ENCODE measurements at places on chromosomes 1 and 21. TPM values are rescaled to one million over a fixed set of nuclear protein-coding genes. Genes with fewer than 3 reads are reported as not detected.

SPRR3 gene
- 1.6 TPM for total RNA-seq

BEND5 gene
- 18.2 TPM for total RNA-seq

SIPA1L2 gene
- total RNA-seq, result 36.7 TPM

LAPTM5 gene
- total RNA-seq, result 3.9 TPM

TAF12 gene
- total RNA-seq, result 20.1 TPM

HES3 gene
- not detected for total RNA-seq

TAF5L gene
- total RNA-seq, result 28.2 TPM

AMY1C gene
- not detected for total RNA-seq

ATP6V1G3 gene
- total RNA-seq, result not detected

GPA33 gene
- not detected for total RNA-seq

HSD3B2 gene
- not detected for total RNA-seq

KLF17 gene
- total RNA-seq, result 0.31 TPM

MRPL24 gene
- 10.6 TPM for total RNA-seq

HPCA gene
- 44.0 TPM for total RNA-seq

OR2W3 gene
- 1.6 TPM for total RNA-seq

GABRD gene
- 0.62 TPM for total RNA-seq

CHIA gene
- not detected for total RNA-seq

OR2L2 gene
- total RNA-seq, result 1.4 TPM

LRRC71 gene
- 0.16 TPM for total RNA-seq

FAM72B gene
- 1.7 TPM for total RNA-seq

HES4 gene
- 15.1 TPM for total RNA-seq

KANK4 gene
- 0.47 TPM for total RNA-seq

FMO3 gene
- total RNA-seq, result not detected

GUCA2A gene
- total RNA-seq, result not detected

ZYG11A gene
- total RNA-seq, result 0.47 TPM

LENEP gene
- total RNA-seq, result 2.7 TPM

RXRG gene
- total RNA-seq, result 0.31 TPM

VANGL2 gene
- 12.5 TPM for total RNA-seq

ARMH1 gene
- 2.8 TPM for total RNA-seq

MACO1 gene
- 93.7 TPM for total RNA-seq
